ENCODE measurements at places on chromosomes 5 and 9.

- DNase-seq = no peak
Observed at GRCh38 chr5:65811885-65812284, 89.9 kb downstream of the NLN start.

DNA sequence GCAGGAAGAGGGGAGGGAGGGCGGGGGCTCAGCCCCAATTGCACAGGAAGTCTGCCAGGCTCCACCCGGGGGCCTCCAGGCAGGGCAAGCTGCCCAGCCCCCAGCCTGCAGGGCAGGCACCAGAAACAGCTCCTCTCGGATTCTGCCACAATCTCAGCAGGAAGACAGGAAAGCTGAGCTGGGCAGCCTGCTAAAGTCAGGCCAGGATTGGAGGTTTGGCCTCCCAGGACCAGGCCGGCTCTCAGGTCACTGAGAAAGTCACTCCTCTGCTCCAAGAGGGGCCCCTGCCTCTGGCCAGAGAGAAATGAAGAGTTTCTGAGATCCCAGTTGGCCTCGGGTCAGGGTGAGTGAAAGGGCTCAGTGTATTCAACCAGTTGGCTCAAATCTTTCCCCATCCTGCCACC, 54.6 kb upstream of the STXBP1 start:
- no peak for DNase-seq

DNA sequence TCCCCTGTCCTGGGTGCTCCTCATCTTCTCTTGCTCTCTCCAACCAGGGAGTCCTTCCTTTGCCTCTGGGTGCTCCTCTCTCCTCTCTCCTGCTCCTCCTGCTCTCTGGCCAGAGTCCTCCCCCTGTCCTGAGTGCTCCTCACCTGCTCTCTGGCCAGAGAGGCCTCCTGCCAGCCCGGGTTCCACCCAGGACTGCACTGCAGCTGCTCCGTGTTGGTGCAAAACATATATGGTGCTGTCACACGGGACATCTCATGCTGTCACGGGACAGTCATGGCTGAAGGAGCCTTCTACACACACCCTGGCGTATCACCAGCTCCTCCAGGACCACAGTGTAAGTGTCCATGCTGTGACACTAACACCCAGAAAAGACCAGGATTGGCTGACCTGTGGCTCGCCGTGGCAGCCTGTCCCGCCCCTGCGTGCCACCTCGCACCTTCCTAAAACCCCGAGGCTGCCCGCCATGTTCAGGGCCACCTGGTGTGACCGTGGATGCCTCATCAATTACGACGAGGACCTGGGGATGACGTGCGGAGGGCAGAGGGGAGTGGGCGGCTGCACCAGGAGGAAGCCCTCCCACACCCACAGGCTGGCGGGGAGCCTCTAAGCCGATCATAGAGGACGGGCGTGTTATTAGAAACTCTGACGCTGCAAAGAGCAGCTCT, 27.9 kb upstream of the SLC6A3 start:
- DNase-seq = no peak

GRCh38 chr5:122581629-122582028, 193.3 kb upstream of the SNX2 start:
- DNase-seq = no peak

Measured in kidney glomerular epithelial cell (primary cell).